Mesenchymal stem cell (in vitro differentiated cells and primary cell): ENCODE measurements at places on chromosomes 7 and 10.
A peak's percentile ranks its signal among the peaks of the same experiment; 100 is the strongest.

DNA sequence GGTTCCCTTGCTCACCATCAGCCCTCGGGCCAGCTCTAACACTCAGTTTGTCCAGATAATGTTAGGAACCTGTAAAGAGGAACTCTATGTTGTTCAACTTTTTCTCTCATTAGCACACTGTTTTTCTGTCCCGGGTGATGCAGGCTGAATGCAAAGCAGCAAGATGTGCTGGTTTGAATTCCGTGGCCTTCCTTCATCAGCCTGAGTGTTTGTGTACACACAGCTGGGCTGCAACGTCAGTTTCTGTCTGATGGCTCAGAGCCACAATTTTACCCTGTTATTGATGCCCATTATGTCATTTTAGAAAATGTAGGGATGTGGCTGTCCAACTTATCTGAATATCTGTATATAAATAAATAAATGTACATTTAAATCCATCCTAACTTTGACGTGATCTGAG is 152.0 kb downstream of the PLPP4 start:
- no peak for DNase-seq

DNA sequence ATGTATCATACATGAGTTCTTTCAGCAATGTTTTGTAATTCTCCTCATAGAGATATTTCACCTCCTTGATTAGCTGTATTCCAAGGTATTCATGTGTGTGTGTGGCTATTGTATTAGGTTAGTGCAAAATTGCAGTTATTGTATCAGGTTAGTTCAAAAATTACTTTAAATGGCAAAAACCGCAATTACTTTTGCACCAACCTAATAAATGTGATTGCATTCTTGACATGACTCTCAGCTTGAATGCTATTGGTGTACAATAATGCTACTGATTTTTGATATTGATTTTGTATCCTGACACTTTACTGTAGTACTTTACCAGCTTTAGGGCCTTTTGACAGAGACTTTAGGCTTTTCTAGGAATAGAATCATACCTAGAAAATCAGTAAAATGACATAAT is 297.4 kb downstream of the ZWINT start:
- no peak for DNase-seq

DNA sequence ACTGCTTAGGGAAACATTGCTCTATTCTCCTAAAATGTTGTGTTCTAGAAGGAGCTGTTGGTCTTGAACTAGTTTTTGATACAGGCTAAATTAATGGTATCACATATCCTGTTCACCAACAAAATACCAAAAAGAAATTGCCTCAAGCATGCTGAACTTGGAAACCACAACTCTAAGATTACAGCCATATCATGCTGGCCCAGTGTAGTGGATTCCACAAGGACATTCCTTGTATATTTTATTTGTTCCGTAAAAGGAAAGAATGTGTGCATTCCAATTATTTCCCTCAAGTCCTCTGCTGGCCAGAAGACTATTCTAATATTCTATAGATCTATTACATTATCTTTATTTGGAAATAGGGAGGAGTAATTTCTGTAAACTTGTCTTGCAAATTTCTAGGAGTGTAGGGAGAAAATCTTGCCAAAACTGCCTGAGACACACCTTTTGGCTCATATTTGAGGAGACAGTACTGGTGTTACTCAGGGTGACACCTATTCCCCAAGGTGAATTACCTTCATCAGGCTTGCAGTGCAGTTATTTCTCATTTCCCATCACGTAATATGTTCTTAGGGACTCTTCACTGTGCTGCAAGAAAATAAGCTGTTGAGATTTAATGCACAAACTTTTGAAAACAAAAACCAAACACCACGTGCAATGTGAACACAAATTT is 1.9 kb upstream of the NEBL start:
- DNase-seq = no peak

- DNase-seq = no peak
Observed at GRCh38 chr10:21742740-21743412, 208.8 kb downstream of the MLLT10 start.

DNA sequence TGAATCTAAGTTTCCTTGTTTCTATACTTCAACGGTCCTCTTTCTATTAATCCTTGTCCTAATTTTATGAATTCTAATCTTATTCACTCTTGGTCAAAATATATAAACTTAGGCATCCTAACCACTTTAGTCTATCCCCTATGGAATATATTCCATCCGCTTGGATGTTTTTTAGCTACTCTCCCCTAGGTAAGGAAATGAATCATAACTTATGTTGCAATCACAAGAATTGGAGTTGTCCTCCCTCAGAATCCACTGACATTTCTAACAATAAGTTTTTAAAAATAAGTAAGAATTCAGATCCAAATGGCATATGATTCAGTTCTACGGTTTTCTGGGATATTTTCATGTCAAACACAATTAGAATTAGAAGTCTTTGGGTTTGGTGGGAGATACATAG is 1081.6 kb downstream of the SORCS1 start:
- no peak for DNase-seq

DNA sequence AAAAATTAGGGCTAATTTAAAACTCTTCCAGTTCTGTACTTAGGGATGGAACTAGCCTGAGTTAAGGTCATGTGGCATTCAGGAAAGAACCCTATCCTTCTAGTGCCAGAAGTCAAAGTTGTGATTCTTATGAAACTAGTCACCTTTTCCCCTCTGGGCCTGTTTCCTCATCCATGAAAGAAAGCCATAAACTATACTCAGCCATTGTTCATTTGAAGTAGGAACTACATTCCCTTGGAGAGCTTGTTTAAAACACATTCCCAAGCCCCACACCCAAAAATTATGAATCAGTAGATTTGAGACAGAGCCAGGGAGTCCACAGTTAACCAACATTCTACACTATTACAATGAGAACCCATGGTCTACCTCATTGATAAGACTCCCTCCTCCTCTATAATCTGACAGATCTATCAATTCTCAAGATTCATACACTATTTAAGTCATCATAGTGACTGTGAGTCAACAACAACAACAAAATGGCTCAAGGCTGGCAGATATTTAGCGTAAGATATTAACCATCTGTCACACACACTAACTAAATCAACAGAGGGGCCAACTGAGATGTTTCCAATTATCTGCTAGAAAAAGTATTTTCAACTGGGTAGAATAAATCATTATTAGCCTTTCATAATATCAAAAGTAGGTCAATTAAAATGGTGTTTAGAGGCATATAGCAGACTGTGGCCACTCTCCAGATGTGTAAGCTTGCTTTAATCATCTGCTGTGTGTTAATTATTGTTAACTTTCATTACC is 102.3 kb downstream of the SLC25A13 start:
- DNase-seq = no peak

- DNase-seq = no peak
Observed at GRCh38 chr7:106381252-106381651, 96.5 kb upstream of the NAMPT start.

DNA sequence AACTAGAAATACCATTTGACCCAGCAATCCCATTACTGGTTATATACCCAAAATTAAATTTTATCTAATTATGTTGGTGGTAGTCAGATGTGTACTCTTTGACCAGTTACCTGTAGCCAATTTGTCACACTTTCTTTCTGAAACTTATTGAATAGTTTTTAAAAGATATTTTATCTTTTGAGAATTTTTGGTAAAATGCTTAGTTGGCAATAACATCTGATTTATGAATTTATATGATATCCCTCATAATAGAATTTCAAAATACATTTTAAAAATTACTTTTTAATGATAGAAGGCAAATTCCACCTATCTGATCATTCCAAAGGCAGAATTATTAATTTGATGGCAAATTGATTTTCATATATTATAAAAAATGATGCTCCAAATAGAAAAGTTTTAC is 569.3 kb downstream of the ATRNL1 start:
- DNase-seq = no peak

GRCh38 chr7:155344270-155344617 is 46.6 kb downstream of the INSIG1 start:
- no peak for DNase-seq

DNA sequence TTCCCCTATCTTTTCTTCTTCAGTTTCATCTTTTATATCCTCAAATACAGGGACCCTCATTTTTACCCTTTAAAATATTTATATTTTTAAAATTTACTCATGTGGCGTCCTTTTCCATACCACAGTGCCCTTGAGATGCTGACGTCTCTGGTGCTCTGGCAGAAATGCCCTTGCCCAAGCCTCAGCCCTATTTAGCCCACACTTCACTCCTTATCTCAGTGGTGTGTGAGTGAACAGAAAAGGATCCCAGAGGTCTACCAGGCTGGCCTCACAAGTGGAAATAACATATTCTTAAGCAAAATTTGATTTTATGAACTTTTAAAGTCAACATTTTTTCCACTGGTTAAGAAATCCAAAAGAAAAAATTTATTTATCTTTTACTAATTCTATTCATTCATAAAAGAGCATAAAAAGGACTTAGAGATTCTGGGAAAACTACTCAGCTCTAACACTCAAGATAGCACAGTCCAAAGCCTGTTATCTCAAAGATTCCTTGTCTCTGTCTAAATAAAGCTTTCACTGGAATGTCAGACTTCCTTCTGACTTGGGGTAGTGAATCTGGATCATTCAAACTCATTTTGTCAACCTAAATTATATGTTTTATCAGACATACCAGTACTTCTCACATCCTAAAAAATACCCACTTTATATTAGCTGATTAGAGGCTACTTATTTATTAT is at the start of gene NEBL:
NEBL (minus strand) TSS at position 166 of the 680 bp plus-strand sequence; CDS start at position 60, 106 bp downstream.
- DNase-seq = peak; percentile 12

GRCh38 chr7:157874870-157875229 is 538.0 kb downstream of the DNAJB6 start:
- no peak for DNase-seq

GRCh38 chr7:82362129-82362706 is 81.4 kb downstream of the CACNA2D1 start:
- no peak for DNase-seq

DNA sequence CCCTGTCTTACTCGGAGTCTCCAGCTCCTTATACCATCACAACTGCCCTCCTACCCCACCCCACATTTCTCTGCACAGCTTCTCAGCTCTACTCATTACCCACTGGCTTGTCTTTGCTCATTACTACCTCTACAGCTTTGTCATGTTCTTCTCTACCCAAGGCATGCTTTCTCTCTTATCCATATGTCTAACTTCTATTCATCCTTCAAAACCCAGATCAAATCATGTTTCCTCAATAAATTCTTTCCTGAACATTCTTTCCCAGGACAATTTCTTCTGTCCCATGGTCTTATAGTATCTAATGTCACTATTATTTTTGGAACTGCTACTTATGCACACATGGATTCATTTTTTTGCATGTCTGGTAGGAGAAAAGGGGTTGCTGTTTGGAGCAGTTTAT is 231.4 kb downstream of the PTEN start:
- DNase-seq = no peak

- no peak for DNase-seq
Observed at GRCh38 chr7:148380596-148381419, 209.8 kb upstream of the C7orf33 start.

DNA sequence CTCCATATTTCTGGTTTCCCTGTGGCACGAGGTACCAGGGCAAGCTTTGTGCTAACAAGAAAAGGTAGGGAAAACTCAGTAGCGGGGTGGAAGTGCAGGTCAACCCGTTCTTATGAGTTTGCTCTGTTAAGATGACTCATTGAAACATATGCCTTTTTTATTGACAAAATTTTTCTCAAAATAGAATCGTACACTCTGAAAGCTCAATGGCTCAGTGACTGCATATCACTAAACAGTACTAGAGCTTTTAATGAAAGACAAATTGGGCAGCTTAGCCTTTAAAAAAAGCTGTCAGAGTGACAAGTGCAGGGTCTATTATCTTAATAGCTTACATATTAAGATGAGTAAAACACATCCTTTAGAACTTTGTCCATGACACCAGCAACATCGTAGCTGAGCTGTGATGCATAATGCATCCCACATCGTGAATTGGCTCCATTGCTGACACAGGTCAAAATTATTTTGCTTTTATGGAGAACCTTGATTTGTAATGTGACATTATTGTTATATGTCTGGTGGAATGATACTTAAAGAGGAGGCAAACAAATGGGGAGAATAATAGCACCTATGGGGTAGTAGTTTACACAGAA is 264.4 kb downstream of the ETV1 start:
- DNase-seq = no peak

GRCh38 chr7:31061185-31061584 is 9.1 kb downstream of the ADCYAP1R1 start:
- no peak for DNase-seq

GRCh38 chr7:50703654-50704053 is 79.0 kb downstream of the GRB10 start:
- DNase-seq = no peak

DNA sequence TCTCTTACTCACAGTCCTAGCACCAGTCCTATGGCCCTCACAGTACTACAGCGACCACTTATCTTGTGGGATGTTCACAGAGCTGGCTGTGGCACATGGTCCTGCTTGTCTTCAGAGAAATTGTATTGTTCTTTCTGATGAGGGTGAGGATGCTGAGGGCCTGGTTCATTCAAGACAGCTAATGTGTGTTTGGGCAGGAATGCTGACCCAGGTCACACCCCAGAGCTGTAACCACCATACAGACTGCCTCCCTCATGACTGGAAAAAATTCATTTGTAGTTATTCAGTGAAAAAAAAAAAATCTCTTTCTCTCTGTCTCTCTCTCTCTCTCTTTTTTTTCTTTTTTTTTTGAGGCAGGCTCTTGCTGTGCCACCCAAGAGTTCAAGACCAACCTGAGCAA is 83.5 kb downstream of the KLF6 start:
- no peak for DNase-seq

- no peak for DNase-seq
Observed at GRCh38 chr10:124748953-124749645, 4.9 kb upstream of the FAM53B start.

DNA sequence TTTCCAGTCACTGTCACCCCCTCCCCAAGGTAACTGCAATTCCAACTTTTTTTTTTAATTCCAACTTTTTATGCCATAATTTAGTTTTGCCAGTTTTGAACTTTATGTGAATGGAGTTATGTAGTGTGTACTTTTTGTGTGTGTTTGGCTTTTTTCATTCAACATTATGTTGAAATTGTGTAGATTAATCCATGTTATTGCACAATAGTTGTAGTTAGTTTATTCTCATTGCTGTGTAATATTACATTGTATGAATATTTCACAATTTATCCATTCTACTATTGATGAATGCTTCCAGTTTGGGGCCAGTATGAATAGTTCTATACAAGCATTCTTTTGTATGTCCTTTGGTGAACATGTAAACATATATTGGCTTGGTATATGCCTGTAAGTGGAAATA is 32.5 kb downstream of the MXI1 start:
- no peak for DNase-seq

DNA sequence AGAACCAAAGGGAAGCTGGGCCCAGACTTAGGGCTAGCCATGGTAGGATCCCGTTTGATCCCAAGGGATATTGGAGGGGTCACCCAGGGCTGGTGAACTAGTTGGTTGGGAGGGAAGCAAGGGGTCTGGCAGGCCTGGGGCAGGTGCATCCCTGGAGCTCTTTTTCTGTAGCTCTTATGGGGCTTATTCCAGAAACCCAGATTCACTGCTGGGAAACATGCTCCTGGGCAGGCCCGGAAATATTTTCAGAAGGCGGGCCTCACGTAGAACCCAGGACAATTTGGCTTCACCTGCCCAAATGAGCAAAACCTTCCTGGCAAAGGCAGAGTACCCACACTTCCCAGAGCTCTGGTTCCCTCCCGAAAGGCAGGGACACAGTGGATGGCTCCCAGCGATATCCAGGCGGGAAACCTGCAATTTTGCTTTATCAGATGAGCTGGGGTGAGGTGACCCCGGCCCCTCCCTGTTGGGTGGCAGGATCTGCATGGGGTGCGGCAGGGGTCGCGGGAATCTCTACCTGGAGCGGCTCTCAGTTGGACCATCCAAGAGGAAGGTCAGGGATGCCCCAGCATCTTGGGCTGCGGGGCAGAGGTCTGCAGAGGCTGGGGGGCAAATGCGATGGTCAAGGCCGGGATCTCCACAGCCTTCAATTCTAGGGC is 533.9 kb downstream of the TCERG1L start:
- no peak for DNase-seq
